Activated naive CD4-positive, alpha-beta T cell treated with anti-CD3 and anti-CD28 coated beads, Interleukin-2, amount 50 U/mL, for 72 hours (primary cell): ENCODE measurements at places on chromosomes 11 and 22. TPM values are rescaled to one million over a fixed set of nuclear protein-coding genes. Genes with fewer than 3 reads are reported as not detected.
A peak's percentile ranks its signal among the peaks of the same experiment; 100 is the strongest.

The TMEM132A gene
- total RNA-seq: 0.71 TPM

- DNase-seq: no peak
Measured at GRCh38 chr11:121553389-121553788, 100.6 kb upstream of the SORL1-AS1 start.

The CNGA4 gene
- total RNA-seq: 0.21 TPM

GRCh38 chr11:68912254-68912653 lies 8.6 kb downstream of the IGHMBP2 start:
- no peak for DNase-seq

DNA sequence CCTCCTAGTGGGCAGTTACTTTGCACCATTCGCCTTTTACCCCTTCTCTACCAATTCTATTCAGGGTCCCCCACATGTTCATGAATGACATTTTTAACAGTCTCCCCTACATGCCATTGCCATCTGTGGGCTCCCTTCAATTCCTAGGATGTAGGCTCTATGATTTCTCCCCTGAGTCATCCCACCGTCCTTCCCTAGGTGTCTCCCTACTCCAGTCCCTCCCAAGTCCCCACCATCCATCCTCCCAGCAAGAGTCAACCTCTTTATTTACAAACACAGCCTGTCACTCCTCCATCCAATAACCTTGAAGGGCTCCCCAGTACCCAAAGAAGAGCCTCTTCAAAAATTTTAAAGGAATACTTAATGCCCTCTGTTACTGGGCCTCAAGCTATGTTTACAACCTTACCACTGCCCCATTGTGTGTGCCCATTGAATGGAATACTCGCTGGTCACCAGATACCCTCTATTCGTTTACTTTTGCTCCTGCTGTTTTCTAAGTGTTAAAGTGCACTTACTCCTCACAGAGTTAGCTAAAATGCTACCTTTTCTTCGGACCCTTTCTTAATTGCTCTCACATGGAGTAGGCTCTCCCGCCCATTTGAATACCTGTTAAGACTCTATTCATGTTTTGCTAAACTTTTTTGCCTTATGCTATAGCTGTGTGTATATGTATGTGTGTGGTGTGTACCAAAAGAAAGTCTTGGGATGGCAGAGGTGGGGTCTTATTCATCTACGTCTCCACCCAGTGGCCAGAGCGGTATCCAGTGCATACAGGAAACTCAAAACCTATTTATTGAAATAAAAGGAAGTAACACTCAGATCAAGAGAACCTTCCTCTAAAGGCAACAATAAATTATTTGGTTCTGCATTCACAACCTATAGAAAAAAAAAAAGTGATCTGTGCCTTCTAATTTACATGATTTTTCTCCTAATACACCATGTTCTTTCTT lies 235.8 kb upstream of the CCDC90B start:
- DNase-seq: no peak

DNA sequence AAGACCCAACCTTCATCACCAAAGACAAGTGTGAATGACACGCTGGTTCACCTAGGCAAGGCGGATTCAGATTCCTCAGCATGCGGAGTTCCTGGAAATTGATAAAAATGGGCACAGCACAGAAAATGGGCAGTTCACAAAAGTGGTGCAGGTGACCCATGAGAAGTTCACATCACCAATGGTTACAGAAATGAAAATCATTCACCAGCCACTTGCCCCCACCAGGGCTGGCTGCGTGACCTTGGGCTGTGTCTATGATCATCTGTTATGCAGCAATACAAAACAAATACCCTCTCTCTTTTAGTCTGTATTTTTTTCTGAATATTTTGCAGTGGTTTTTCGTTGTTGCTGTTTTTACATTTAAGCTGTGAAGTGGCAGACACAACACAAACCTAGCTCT lies 415.9 kb downstream of the TBC1D22A start:
- DNase-seq: no peak

GRCh38 chr11:19429108-19429760 lies 188.5 kb upstream of the E2F8 start:
- no peak for DNase-seq

- DNase-seq: no peak
Measured at GRCh38 chr11:66694056-66694410, 16.3 kb upstream of the RBM4B start.

The TRIM48 gene
- total RNA-seq: not detected

- DNase-seq: peak; percentile 80
Measured at GRCh38 chr22:37303821-37304274, 21.5 kb downstream of the CYTH4 start.

DNA sequence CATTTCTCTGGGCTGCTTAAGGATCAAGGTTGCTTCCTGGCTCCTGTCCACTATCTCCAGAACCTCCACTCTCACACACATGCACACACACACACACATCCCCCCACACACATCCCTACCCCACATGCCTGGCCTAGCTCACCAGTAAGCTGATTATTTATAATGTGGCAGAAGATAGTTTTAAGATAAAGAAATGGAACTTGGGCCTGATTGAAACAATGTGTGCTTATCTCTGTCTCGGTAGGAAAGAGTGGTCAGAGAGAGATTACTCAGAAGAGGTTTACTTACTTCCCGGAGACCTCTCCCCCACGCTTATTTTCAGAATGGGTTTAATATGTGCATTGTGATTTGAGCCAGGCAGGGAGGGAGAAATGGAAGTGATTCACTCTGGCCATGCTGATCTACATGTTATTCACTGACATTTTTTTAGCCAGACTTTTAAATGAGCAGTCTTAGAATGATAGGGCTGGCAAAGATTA lies 422.4 kb downstream of the TENM4 start:
- DNase-seq: no peak

DNA sequence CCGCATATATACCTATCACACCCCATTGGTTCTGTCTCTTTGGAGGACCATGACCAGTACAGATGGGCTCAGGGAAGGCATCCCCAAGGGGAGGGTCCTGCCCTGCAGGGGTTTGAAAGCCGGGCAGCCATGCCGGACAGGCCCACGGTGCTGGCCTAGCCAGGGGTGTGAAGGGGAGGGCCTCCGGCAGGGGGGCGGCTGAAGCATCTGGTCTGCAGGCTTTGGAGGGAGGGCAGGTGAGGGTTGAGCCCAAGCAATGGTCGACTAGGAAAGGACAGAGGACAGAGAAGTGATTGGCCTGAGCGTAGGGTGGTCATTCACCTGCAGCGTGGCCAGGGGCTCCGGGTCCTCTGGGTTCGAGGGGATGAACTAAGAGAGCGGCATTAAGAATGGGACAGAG lies 11.2 kb upstream of the CTSD start:
- no peak for DNase-seq

The BTG4 gene
- 0.23 TPM for total RNA-seq

The DDX25 gene
- not detected for total RNA-seq

GRCh38 chr11:67054836-67055523 lies 1.7 kb upstream of the RHOD start:
- DNase-seq: no peak

The ASPHD2 gene
- 15.1 TPM for total RNA-seq

GRCh38 chr11:48087974-48088681 lies 107.8 kb downstream of the PTPRJ start:
- DNase-seq: no peak

- no peak for DNase-seq
Measured at GRCh38 chr11:24556693-24557092, 59.8 kb downstream of the LUZP2 start.

- DNase-seq: no peak
Measured at GRCh38 chr11:76263657-76264056, 57.4 kb upstream of the WNT11 start.

The OR51E2 gene
- not detected for total RNA-seq

GRCh38 chr22:48654492-48654891 lies 1173.2 kb downstream of the BRD1 start:
- no peak for DNase-seq

The PIK3IP1 gene
- 20.0 TPM for total RNA-seq

GRCh38 chr22:20156611-20157429 lies 6.0 kb upstream of the CCDC188 start:
- peak; percentile 93 for DNase-seq
